ENCODE measurements at places on chromosomes 7 and 10.

DNA sequence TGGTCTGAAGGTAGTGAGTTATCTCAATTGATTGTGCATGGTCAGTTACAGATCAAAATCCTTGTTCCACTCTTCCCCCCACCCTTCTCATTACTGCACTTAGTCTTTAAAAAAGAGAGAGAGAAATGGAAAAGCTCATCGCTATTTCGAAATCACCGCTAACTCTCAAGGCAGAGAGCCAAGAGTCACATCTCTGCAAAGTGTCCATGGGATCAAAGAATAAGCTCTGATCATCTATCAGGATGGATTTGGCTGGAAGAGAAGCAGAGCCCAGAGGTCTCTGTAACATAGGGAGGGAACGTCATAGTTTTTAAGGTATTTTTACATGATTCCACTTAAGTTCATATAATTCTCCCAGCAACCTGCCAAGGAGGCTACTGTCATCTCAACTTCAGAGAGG is 30.0 kb upstream of the MYH16 start:
- no peak for DNase-seq

DNA sequence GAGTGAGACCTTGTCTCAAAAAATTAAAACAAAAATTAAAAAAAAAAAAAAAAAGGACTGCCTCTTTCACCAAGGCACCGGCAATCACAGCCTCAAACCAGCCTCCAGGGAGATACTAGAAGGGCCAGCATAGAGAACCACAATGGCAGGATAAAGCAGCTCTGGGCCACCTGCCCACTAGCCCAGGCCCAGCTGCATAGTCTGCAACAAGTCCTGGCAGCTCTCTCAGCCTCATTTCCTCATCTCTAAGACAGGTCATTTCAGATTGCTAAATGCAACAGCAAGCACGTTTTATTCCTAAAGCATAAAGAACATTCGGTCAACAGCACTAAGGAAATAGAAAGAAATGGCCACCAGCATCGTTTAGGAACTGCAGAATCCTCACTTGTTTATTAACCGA is 28.8 kb downstream of the XPNPEP1 start:
- DNase-seq, result peak; percentile 32

DNA sequence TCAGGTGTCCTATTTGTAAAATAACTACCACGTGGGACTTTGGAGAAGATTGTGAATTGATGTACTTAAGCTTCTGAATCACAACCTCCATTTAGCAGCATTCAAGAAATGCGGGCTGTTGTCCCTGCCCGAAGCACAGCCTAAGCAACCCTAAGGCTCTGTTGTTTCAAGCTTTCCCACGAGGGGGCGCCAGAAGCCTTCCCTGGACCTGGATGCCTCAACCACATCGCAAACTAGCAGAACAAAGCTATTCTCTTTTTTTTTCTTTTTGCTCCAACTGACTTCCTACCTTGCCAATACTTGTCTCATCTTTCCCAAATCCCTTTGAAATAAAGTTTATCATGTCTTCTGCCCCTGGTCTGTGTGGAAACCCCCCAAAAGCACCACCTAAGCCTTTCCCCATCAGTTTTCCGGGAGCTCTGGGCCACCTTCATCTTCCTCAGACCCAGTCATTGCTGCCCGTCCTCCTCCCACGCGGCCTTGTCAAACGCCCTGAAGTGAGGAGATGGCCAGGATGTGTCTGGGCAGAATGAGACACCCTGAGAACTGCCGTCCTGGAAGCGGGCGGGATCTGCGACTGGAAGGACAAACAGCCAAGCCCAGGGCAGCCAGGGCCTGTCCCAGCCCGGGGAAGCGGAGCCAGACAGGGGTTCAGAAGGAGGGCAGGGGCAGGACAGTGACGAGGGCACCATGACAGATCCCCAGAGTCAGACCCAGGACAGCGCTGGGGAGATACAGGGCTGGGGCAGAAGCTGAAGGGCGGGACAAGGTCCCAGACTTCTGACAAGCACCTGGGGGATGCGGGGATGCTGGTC is 112.7 kb downstream of the SLIT1 start:
- peak; percentile 45 for DNase-seq

DNA sequence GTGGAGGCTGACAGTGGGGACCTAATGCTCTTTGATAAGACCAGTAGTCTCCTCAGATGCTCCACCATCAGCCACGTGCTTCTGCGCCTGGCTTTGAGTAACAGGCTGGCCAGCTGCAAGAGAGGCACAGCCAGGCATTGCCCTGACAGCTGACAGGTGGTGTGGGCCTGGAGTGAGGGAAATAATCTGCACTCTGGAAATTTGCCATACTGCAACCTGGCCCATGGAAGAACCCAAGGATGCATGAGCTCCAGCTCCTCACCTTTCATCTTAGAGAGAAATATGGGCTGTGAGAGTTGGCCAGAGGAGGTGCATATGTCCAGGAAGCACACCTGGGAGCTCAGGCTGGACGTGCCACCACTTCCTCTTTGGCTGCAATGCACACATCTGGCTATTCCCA is 118.9 kb downstream of the PLXDC2 start:
- no peak for DNase-seq

- no peak for DNase-seq
These were observed 244.8 kb upstream of the TCERG1L start for GRCh38 chr10:131556061-131556896.

GRCh38 chr7:2580636-2581035 is 21.9 kb downstream of the IQCE start:
- DNase-seq, result no peak

- DNase-seq, result no peak
These were observed 249.7 kb downstream of the MTERF1 start for GRCh38 chr7:91630581-91631380.

GRCh38 chr7:132004529-132004928 is 448.1 kb upstream of the PODXL start:
- DNase-seq, result peak; percentile 4

DNA sequence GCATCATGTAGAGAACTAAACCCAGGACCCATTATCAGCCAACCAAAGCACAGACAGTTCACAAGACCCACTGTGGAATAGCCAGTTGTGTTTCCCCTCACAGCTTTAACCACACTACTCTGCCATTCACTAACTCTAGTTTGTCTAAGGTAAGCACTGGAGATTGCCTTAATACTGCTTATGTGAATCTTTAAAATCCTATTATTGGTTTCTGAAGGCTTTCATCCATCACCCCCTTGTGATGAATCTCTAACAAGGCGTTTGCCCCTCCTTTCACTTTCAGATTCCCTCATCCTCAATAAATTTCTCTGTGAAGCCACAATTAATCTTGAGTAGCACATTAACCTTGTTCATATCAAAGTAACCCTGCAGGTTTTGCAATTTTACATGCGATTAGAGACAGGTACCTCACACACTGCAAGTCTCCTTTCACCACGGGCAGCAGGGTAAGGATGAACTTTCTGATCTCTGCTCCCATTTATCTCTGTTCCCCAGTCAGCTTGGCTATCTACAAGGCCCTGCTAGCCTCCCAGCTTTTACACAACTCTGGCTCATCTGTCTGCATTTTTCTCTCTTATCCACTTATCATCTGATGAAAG is 785.6 kb downstream of the REEP3 start:
- no peak for DNase-seq

DNA sequence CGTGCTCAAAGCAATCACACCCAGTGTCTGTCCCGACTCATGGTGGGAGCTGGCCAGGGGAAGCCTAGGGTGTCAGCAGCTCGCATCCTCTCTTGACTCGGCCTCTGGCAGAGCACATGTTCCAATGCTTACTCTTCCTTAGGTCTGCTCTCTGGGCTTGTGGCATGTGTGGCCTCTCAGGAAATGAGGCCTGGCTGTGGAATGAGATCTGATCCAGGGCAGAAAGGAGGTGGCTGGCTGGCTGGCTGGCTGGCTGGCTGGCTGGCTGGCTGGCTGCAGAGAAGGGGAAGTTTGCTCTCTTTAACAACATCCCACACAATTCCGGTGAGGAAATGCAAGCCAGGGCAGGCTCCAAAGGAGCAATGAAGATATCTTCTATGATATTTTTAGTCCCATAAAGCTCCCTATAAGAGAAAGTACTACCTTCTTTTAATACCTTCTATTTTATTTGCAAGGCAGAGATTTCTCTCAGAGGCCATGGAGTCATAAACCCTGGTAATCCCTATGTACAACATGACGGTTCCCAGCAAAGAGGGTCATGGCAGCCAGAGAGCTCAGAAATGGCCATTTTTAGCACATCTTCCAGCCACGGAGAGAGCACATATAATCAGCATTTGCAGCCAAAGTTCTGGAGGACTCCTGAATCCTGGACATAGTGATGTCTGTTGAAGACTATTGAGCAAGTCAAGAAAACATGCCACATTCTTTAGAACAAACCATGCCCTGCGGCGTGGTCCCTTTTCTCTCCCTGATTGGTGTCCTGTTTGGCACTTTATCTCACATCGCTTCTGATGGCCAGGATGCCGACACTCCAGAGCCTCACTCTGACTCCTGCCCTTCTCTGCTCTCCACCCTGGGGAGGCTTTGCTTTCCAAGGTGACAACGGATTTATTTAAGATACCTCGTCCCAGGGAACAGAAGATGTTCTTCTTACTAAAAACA is 153.7 kb downstream of the FANK1 start:
- peak; percentile 31 for DNase-seq

GRCh38 chr7:2869981-2870380 is 25.9 kb upstream of the GNA12 start:
- DNase-seq, result no peak

DNA sequence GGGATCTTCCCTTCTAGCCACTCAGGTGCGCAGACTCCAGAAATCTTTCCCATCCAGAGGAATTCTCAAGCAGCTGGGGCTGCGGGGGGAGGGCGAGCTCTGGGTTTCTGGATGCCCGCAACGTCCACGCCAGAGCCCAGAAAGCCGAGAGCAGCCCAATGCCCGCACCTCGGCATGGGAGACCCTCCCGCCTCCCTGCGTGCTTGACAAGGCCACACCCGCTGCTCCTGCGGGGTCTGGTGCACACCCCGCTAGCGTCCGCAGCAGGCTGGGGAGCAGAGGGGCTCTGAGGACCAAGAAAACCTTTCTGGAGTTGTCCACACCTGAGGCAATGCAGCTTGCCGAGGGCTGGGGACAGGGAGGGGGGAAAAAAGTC is 66.2 kb downstream of the SLC29A4 start:
- DNase-seq, result no peak

Data from HCEC 1CT (cell line).